IPS DF 19.7 (cell line): ENCODE measurements at places on chromosomes 3 and 15.

GRCh38 chr3:156620901-156621300 lies 53.5 kb upstream of the TIPARP start:
- no peak for DNase-seq

GRCh38 chr3:73491287-73491662 lies 133.5 kb downstream of the PDZRN3 start:
- no peak for DNase-seq

DNA sequence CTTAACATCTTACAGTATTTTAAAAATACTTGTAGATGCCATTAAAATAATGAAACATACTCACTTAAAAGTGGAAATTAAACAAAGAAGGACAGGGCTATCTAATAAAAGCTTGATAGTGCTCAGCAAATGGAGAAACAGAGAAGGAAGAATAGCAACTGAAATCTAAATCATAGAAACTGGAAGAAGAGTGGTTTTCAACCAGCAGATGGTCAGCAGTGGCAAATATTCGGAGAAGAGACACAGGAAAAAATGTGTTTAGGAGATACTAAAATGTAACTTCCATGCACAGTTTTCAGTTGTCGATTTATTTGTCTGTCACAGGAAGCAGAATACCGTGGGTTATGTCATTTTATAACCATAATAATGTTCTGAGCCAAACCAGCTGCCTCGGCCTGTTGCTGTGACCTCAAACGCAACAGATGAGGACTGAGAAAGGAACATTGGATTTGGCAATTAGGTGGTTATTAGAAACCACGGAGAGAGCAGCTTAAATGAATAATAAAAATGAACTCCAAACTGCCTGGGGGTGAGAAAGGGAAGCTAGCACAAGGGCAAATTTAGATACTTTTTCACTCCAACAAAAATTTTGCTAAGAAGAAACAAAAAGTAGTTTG lies 246.6 kb upstream of the KCNMB2 start:
- no peak for DNase-seq

DNA sequence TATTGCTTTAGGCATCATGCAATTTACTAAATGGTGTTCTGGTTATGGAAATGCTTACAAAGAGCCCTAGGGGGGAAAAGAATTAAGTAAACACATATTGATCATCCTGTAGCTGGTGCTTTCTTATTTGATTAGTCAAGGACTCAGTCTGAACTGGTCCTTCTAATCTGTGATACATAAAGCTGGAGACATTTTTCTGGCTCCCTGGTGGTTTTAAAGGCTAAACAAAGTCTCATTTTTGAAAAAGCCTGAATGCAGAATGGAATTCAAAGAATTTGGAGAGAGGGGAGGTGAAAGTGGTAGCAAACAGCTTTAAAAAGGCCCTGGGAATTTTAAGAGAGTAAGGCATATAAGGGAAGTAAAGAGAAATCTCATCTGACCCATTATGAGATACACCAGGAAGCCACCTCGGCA lies 149.7 kb downstream of the RBMS3 start:
- no peak for DNase-seq

DNA sequence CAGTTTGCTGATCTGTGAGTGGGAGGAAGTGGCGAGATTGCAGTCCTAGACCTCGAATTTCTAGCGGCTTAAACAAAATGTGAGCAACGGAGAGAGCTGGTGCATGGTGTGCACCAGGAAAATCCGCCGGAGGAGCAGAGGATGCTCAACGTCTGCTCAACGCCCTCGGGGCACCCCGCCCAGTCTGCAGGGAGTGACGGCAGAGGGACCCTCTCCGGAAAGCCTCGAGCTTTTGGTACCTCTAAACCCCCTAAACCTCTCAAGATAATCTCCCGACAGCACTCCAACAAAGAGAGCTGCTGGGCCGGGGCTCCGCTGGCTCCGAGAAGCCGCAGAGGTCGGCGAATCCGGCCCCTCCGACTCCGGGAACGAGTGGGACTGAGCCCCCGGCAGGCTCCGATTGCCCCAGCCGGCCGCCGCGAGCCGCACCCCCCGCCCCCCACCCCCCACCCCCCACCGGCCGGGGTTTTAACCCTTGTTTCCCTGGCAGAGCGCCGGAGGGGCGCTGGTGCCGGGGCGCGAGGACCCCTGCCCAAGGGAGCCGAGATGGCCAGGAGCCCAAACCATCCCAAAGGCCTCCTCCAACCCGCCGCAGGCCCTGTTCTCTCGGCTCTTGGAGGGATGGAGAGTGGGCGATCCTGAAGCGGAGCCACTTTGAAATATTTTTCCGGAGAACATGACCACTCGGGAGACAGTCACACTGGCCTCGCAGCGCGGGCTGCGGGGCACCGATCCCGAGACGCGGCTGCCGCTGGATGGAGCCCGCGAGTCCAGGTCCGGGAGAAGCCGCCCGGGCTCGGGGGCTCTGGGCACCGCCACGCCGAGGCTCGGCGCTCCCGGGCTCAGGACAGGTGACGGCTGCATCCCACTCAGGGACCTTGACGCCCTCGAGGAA lies 1.5 kb downstream of the MEGF11 start:
- DNase-seq: no peak

- DNase-seq: no peak
Observed at GRCh38 chr3:13078163-13078905, 5.1 kb upstream of the IQSEC1 start.

DNA sequence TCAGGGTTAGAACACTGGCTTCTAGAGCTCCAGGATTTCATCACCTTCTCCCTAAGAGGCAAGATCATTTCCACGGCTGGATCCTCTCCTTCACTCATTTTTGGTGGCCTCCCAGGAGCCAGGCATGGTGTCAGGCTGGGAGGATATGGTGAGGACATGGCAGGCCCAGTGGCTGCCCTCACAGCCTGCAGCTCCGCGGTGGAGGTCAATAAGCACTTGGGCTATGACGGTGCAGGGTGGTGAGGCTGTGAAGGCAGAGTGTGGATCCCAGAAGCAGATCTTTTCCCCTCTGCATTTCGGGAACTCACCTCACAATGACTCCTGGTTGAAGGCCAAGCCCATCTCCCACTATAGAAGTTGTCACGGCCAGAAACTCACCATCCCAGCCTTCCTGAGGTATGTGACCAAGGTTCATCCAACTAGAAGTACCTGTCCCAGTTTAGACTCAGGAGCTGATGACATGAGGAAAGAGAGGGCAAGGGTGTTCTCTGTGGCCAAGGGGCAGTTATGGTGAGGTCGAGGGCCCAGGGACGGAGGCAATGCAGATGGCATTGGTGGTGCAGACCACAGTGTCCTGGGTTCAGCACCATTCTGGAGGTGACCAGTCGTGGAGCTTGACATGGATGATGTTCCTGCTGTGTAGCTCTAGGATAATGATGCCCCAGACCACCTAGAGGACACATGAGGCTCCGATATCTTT lies 100.1 kb upstream of the SMAD3 start:
- DNase-seq: no peak

DNA sequence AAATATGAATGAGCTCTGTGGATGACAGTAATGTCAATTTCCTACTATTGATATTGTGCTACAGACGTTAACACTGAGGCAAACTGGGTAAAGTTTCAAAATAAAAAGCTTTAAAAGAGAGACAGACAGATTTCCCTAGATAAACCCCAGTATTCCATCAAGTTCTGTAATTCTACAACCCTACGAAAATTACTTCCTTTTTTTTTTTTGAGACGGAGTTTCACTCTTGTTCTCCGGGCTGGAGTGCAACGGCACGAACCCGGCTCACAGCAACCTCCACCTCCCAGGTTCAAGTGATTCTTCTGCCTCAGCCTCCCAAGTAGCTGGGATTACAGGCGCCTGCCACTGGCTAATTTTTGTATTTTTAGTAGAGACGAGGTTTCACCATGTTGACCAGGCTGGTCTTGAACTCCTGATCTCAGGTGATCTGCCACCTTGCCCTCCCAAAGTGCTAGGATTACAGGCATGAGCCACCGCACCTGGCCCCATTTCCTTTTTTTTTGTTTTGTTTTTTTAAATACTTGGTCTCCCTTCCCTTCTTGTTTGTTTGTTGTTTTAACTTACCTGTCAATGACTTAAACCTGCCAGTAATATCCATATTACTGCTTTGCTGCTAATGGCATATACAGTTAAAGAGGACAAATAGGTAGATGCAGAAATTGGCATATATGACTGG lies 57.2 kb downstream of the CBLB start:
- DNase-seq: no peak

- DNase-seq: peak; percentile 7
Observed at GRCh38 chr3:163043074-163043473, 1546.5 kb downstream of the OTOL1 start.

GRCh38 chr15:85581495-85581894 lies 201.1 kb downstream of the AKAP13 start:
- no peak for DNase-seq

DNA sequence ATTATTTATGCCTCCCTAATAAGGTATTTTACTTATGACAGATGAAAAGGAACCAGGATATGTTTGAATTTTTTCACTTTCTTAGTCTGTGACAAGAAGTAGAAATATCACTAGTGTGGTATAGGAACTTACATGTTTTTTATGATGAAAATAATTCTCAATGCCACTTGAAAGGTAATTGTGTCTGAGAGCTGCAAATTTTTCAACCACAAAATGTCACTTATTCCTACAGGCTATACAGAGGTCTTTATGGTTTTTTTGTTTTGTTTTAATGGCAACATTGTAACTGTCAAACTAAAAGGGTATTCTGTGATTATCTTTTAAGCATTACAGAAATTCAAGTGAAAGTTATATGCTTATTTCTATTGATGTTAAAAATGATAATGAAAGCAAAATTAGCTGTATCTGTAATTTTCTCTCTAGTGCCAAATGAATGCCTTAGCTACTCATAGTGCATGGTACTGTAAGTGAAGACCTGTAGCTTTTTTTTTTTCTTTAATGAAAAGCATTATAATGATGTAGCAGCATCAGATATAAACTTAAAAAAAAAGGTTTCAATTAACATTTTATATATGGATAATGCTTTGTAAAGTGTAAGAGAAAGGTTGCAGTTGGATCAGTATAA lies 14.7 kb downstream of the FEM1B start:
- DNase-seq: no peak

DNA sequence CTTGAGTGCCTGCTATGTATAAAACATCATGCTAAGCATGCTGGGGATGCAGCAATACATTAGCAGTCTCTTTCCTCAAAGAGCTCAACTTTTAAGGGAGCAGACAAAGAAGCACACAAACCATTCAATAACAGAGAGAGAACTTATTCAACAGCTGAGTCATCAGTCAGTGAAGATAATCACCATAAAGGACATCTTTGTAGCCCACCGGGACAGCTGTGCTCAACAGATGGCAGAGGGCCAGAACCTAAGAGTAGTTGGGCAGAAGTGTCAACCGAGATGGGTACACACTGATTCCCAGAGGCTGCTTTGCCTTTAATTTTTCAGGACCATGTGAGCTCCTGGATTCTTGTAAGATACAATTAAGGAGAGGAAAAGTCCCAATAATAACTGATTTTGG lies 4.2 kb upstream of the RAB8B start:
- no peak for DNase-seq

- DNase-seq: no peak
Observed at GRCh38 chr15:44092221-44092620, 102.8 kb downstream of the FRMD5 start.

GRCh38 chr3:24683633-24684384 lies 189.2 kb upstream of the THRB start:
- DNase-seq: no peak

DNA sequence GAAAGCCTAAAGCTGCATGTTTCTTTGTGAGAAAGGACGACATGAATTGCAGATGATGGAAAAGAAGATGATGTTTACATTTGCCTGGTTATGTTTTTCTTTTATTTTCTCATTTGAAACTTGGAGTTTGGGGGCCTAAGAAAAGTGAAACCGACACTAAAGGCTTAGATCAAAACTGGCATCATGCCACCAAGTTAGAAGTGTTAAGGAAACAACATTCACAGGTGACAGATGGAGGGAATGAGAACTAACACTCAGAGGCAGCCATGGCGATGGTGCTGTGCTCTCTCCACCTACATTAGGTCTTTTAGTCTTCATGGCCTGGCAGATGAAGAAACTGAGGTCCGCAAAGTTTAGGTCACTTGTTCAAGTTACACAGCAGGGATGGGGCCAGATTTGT lies 923.6 kb downstream of the TUSC7 start:
- no peak for DNase-seq

GRCh38 chr3:39187372-39188155 lies 4.8 kb downstream of the XIRP1 start:
- DNase-seq: no peak

- no peak for DNase-seq
Observed at GRCh38 chr3:45677033-45677446, 12.2 kb upstream of the SACM1L start.

GRCh38 chr3:50689558-50689957 lies 14.8 kb downstream of the DOCK3 start:
- no peak for DNase-seq

DNA sequence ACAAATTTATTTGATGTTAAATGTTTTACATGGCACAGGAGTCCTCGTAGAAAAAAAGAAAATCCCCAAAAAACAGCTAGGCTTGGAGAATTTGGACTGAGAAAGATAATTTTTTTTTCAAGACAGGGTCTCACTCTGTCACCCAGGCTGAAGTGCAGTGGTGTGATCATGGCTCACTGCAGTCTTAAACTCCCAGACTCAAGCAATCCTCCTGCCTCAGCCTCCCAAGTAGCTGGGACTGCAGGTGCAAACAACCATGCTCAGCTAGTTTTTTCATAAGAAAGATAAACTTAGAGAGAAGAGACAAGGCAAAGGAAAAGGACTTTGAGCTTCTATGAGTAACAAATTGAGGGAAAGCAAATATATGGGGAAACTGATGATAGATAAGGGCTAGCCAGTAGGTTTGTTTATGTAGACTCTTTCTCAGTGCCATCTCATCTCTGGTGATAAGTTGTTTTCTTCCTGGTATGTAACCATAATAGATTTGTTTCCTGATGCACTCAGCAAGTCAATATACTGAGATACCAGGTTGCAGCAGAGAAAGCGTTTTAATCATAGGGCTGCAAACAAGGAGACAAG lies 13.1 kb upstream of the TRMT10C start:
- DNase-seq: no peak

DNA sequence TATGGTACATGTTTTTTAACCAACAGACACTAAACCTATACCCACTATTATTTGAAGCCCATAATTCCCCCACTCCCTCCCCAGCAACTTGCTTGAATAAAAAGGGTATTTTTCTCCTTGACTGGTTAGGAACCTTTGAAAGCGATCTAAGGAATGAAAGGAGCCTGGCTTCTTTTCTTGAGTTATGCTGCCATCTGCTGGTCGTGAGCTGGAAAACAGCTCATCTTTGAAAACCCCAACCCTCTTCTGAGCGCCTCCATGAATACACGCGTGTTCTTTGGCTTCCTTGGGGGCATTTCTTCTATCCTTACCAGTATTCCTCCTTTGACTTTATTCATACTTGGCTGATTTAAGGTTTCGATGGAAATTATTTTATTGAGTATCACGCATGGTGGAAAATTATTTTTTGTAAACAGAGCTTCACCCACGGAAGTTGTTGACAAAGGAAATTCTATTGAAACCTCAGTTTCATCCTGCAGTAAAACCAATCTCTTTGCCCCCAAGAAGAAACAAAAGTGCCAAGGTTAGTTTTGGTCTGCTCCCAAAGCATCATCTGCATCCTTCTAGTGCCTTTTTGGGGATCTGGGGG lies 171.6 kb downstream of the SV2B start:
- no peak for DNase-seq
